ENCODE measurements at places on chromosomes 4 and X. TPM values are rescaled to one million over a fixed set of nuclear protein-coding genes. Genes with fewer than 3 reads are reported as not detected.

CORIN gene
- total RNA-seq, result 0.09 TPM

MAOA gene
- total RNA-seq, result 4.8 TPM

TENM3 gene
- 17.4 TPM for total RNA-seq

C4orf50 gene
- not detected for total RNA-seq

LINC00632 gene
- total RNA-seq, result 6.2 TPM

APBB2 gene
- 30.0 TPM for total RNA-seq

GRIA3 gene
- 2.0 TPM for total RNA-seq

NHSL2 gene
- 0.28 TPM for total RNA-seq

ERVMER34-1 gene
- under 0.01 TPM for total RNA-seq
